ENCODE measurements at places on chromosomes 1 and 21.

- DNase-seq = no peak
Measured at GRCh38 chr1:213876531-213876930, 111.2 kb upstream of the PROX1 start.

- DNase-seq = no peak
Measured at GRCh38 chr1:117654493-117655219, 48.8 kb downstream of the TENT5C start.

DNA sequence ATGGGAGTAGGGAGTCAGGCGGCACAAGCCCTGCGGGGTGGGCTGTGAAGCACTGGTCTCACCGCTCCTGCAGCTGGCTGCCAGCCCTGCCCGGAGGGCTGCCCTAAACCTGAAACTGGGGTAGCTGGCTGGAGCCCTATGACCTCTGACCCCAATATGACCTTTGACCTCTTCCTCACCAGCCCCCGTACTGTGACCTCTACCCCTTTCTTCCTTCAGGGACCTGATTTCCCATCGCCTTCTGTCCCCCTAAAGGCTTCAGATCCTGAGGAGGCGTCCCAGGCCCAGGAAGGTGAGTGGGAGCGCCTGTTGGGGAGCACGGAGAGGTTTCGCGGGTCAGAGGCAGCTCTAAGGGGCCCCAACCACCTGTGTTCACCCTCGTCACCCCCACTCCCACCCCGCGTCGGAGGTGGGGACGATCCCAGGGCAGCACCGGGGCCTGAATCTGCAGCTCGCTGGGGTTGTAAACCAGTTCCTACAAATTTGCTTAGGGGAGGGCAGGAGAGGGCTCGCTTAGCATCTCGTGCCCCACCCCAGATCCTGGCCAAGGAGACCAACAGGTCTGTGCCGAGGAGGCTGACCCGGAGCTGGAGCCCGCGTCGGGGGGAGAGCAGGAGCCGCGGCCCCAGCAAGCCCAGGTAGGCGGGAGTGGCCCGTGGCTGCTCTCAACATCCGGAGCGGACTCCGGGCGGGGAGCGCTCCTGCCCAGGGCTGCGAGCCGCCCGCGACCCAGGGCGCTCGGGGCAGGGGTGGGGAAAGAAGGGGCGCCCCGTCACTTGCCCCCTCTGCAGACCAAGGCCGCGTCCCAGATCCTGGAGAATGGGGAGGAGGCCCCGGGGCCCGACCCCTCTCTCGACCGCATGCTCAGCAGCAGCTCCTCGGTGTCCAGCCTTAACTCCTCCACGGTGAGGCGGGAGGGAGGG, 7.3 kb downstream of the SYTL1 start:
- DNase-seq = no peak

- no peak for DNase-seq
Measured at GRCh38 chr1:20385630-20386029, 95.0 kb downstream of the VWA5B1 start.

DNA sequence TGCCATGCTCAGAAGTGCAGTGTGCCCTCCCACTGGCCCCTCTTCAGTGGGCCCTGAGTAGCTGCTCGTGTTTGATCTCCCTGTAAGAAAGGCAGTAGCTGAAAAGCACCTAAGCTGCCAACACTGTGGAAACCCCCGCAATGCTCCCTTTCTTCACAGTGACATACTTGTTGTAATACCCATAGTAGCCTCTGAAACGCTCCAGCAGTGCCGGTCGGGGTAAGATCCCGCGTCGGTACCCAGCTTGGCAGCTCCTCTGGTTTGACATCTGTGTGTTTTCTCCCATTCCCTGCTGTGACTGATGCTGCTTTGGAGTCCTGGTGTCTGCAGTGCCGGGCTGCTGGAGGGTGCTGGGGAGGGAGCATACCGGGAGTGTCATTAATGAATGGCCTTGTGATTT, 3.6 kb downstream of the CHAF1B start:
- no peak for DNase-seq

- DNase-seq = no peak
Measured at GRCh38 chr1:227935826-227936225, 11.9 kb downstream of the WNT9A start.

Measured in fibroblast of the conjunctiva (primary cell).